Large intestine (tissue), 12 donors: ENCODE measurements at places on chromosomes 1 and 21. TPM values are rescaled to one million over a fixed set of nuclear protein-coding genes. Genes with fewer than 3 reads are reported as not detected.

C1orf87 gene
- polyA plus RNA-seq: not detected

CD244 gene
- polyA plus RNA-seq: 2.1 TPM

C1orf53 gene
- 8.2 TPM for polyA plus RNA-seq

GBP6 gene
- 0.04 TPM for polyA plus RNA-seq

CCDC181 gene
- polyA plus RNA-seq: 1.3 TPM

IGSF9 gene
- 107 TPM for polyA plus RNA-seq

FOXJ3 gene
- 39.0 TPM for polyA plus RNA-seq

PRKACB gene
- 39.3 TPM for polyA plus RNA-seq

DNA sequence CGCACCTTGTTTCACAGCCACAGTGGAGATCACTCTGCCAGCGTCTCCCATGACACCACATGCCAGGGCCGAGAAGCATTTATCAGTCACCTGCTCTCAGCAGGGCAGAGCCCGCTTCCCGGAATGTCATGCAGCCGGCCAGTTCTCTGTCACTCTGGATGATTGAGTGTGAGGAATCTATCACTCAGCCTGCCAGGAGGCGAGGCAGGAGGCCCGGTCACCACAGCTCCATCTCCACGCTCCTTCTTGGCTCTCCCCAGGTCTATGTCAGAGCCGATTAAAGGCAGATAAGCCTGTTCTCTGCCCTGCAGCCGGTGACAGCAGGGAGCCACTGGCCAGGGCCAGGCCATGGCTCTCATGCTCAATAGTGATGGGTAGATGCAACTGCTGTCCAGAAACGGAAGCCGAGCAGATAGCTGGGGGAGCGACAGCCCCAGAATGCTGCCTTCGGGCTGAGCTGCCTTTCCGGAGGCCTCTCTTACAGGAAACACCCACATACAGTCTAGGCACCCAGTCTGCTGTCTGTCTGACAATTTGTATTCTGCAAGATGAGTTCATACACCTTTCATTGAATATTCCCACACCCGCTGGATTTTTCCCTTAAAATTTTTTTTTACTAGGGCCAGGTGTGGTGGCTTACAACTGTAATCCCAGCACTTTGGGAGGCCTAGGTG is 64.1 kb downstream of the ACTL8 start:
- H3K36me3 ChIP-seq: no peaks in the 10 kb centered on the region
- no peaks in the 10 kb centered on the region for H3K4me1 ChIP-seq

DNA sequence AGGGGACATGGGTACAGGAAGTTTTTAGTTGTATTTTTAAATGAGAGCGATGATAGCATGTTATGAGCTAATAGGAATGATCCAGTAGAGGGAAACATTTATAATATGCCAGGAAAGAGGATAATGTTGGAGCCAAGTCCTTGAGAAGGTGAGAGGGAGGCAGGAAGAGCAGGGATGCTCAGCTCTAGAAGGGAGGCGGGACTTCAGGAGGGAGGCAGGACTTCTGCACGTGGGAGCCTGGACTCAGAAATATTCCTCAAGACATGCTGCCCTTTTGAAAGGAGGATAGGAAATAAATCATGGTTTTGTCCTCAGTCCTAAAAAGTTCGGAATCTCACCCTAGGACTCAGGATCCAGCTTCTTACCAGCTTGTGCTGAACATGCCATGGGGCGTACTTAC is 5.9 kb downstream of the ADARB1 start:
- DNase-seq: no peak
- no peak overlapping the region for H3K4me3 ChIP-seq
- H3K27ac ChIP-seq: no peak overlapping the region
- no peaks in the 10 kb centered on the region for H3K4me1 ChIP-seq
- peaks cover 5% of the 10 kb centered on the region for H3K36me3 ChIP-seq
- peaks cover 8% of the 10 kb centered on the region for H3K27me3 ChIP-seq

DNA sequence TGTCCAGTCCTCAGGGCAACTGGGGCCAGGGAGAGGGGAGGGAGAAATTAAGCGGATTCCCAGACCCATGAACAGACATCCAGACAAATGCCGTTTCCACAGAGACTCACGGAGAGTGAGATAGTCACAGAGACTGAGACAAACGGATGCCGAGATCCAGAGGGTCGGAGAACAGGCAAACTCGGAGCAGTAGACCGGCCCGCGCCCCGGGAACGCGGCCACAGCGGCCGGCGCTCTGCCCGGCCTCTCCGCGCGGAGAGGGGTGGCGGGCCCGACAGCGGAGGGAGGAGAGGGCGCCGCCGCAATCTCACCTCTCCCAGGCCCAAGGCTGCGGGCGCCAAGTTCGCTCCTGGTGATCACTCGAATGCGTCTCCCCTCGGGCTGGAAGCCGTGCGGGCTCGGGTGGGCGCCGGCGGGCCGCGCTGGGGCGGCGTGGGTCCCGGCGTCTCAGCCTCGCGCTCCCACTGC is 831 bp upstream of the FOXD2 start:
- peak overlapping the region; percentile 83 for H3K27ac ChIP-seq
- DNase-seq: no peak
- no peaks in the 10 kb centered on the region for H3K36me3 ChIP-seq
- peaks cover 85% of the 10 kb centered on the region for H3K27me3 ChIP-seq

GRCh38 chr1:40256401-40257084 is 1.5 kb upstream of the ZMPSTE24 start:
- no peak for DNase-seq
- peaks cover 9% of the 10 kb centered on the region for H3K4me1 ChIP-seq
- peak overlapping the region; percentile 99 for H3K27ac ChIP-seq
- peaks cover 12% of the 10 kb centered on the region for H3K36me3 ChIP-seq
- peak overlapping the region; percentile 99 for H3K4me3 ChIP-seq

DNA sequence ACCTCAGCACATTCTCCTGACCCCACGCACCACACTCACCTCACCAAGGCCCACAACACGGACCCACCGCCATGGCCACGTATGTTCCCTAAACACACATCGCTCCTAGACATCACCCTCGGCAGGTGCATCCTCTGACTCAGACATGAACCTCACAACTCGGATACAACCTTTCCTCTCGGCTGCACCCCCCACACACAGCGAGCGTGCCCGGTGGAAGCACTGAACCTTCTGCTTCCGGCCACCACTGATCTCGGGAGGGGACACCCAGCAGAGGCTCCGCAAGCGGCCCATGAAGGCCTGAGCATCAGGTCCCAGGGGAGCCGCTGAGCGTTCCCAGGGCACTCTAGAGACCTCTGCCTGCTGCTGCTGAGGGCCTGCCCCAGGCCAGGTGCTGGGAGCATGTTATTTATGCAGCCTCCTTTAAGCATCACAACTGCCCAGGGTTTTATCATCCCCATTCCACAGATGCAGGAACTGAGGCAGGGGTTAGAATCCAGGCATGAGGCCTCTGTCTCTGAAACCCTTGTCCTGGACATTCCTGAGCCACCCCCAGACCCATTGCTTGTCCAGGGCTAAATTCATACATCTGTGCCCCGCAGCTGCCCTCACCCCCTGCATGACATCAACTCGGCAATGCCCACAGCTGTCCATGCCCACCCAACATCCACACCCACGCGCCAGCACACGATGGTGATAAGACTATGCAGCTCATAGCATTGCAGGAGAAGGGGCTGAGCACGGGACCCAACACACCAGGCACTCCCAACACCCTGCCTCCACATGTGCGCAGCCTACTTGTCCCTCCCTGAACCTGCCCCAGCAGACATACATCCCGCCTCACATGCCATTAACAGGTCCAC is 27.0 kb downstream of the SDC3 start:
- H3K4me1 ChIP-seq: peaks cover 4% of the 10 kb centered on the region
- H3K36me3 ChIP-seq: peaks cover 3% of the 10 kb centered on the region
- no peak for DNase-seq
- no peak overlapping the region for H3K27ac ChIP-seq

- DNase-seq: peak; percentile 23
- peak overlapping the region; percentile 8 for H3K27ac ChIP-seq
- peaks cover 19% of the 10 kb centered on the region for H3K4me1 ChIP-seq
- no peaks in the 10 kb centered on the region for H3K27me3 ChIP-seq
Measured at GRCh38 chr1:24463776-24464735, 38.6 kb upstream of the RCAN3 start.

DNA sequence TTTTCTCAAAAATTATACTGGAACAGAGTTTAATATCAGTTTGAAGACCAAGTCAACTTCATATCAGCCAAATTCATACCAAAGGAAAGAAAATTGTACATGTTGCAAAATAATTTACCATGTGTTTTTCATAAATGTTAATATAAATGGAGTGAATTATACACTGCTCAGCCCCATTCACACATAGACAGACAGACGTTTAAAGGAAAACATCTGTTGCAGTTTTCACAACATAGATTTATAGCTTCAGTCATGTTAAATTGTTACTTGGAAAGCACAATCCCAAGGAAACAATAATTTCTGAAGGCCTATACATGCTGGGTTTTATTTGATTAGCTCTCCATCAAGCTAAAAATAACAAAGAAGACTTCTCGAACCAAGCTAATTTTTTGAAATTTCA is 27.8 kb upstream of the HYI start:
- no peak overlapping the region for H3K4me3 ChIP-seq
- no peaks in the 10 kb centered on the region for H3K4me1 ChIP-seq
- no peaks in the 10 kb centered on the region for H3K27me3 ChIP-seq

DNA sequence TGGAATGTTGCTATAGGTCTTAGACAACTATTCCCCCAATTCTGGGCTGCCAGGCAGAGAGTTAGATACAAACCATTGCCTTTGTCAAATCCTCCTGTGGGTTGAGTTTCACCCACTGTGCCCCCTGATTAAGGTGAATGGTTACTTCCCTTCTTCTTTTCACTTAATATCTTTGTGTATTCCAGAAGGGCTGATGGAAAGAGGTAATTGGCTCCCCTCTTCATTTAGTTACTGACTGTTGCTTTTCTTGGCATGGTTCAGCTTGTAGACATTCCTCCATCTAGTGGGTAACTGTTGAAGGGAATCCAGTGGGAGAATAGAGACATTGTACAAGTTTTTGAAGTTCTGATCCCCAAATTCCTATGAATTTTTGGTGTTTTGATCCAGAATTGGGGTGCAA is 43.8 kb upstream of the MACF1 start:
- H3K4me1 ChIP-seq: peaks cover 18% of the 10 kb centered on the region
- no peak overlapping the region for H3K4me3 ChIP-seq

- no peaks in the 10 kb centered on the region for H3K36me3 ChIP-seq
- H3K27me3 ChIP-seq: no peaks in the 10 kb centered on the region
- no peak for DNase-seq
- peak overlapping the region; percentile 52 for H3K27ac ChIP-seq
Measured at GRCh38 chr1:19644681-19645410, 735 bp downstream of the NBL1 start.

GRCh38 chr1:3227351-3227704 is 158.3 kb downstream of the PRDM16 start:
- H3K27me3 ChIP-seq: peaks cover 4% of the 10 kb centered on the region
- H3K4me3 ChIP-seq: no peak overlapping the region
- no peak overlapping the region for H3K27ac ChIP-seq
- no peak for DNase-seq
- H3K4me1 ChIP-seq: peaks cover 14% of the 10 kb centered on the region

GRCh38 chr21:45845063-45845769 is 136.4 kb upstream of the COL6A1 start:
- H3K4me1 ChIP-seq: no peaks in the 10 kb centered on the region
- DNase-seq: no peak
- no peak overlapping the region for H3K27ac ChIP-seq
- H3K4me3 ChIP-seq: no peak overlapping the region
- no peaks in the 10 kb centered on the region for H3K36me3 ChIP-seq
- H3K27me3 ChIP-seq: no peaks in the 10 kb centered on the region

DNA sequence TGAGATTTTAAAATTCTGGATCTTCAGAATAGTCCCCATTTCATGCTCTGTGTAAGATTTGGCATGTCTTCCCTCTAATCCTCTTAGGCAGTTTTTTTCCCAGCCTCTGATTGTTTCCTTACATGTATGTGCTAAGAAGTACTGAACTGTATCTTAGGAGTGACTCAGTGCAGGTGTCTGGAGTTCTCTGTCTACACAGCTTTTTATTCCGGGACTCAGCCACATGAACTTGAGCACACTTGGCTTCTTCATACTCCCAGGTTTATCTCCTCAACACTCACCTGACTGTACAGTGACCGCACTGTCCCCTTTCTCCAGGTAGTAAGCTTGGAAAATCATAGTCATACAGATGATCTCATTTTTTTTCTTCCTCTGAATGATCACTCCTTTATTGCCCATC is 50.7 kb downstream of the SYT14 start:
- no peak for DNase-seq
- H3K4me3 ChIP-seq: no peak overlapping the region
- H3K27ac ChIP-seq: no peak overlapping the region
- no peaks in the 10 kb centered on the region for H3K36me3 ChIP-seq
- H3K27me3 ChIP-seq: no peaks in the 10 kb centered on the region

DNA sequence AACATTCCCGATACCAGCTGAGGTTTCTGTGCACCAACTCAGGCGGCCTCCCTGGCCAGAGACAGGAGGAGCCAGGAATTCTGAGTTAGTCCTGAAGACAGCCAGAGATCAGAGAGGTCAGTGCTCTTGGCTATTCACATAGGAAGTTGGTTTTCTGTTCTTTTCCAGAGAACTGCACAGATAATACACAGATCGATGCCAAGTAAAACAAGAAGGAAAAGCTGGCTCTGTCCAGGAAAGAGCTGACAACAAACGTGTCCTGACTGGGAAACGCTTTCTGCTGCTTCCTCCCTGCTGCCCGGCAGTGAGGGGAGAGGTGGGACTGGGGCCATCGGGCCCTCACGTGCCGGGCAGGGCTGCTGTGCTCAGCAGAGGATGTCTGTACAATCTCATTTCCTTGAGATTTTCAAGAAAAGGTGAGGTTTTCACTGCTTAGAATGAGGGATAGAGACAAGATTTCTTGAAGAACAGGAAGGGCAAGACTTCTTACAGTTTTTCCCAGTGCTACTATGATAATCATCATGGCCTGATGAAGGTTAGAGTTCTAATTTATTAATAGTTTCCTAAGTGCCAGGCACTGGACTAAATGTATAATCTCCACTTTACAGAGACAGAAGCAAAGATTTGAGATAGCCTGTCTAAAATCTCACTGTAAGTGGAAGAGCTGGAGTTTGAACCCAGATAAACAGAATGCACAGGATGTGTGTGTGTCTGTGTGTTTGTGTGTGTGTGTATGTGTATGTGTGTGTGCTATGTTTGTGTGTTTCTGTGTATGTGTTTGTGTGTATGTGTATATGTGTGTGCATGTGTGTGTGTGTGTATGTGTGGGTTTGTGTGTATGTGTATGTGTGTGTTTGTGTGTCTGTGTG is 211.0 kb upstream of the RAB4A start:
- no peaks in the 10 kb centered on the region for H3K36me3 ChIP-seq
- no peaks in the 10 kb centered on the region for H3K27me3 ChIP-seq
- H3K4me3 ChIP-seq: no peak overlapping the region
- DNase-seq: no peak

DNA sequence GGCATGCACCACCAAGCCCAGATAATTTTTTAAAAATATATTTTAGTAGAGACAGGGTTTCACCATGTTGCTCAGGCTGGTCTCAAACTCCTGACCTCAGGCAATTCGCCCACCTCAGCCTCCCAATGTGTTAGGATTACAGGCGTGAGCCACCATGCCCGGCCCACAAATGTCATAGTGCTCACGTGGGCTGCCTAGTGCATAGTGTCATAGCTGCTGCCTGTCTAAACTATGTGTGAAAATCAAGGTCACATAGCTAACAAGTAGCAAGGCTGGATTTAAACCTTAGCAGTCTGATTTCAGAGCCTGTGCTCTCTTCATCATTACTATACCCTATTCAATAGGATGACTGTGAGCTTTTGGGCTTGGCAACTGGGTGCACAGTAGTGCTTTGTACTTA is 10.3 kb downstream of the C1orf141 start:
- DNase-seq: no peak
- no peak overlapping the region for H3K27ac ChIP-seq
- H3K36me3 ChIP-seq: no peaks in the 10 kb centered on the region
- no peaks in the 10 kb centered on the region for H3K4me1 ChIP-seq
- no peaks in the 10 kb centered on the region for H3K27me3 ChIP-seq

- no peak overlapping the region for H3K27ac ChIP-seq
- H3K4me1 ChIP-seq: no peaks in the 10 kb centered on the region
- DNase-seq: no peak
- H3K4me3 ChIP-seq: no peak overlapping the region
Measured at GRCh38 chr1:242454262-242455051, 70.0 kb downstream of the PLD5 start.
